Forelimb muscle (tissue), 1 donor: ENCODE measurements at places on chromosomes 12 and 14. TPM values are rescaled to one million over a fixed set of nuclear protein-coding genes. Genes with fewer than 3 reads are reported as not detected.

The KRT83 gene
- not detected for polyA plus RNA-seq

GRCh38 chr14:58297412-58297761, 968 bp upstream of the ARID4A start:
- DNase-seq, result no peak

DNA sequence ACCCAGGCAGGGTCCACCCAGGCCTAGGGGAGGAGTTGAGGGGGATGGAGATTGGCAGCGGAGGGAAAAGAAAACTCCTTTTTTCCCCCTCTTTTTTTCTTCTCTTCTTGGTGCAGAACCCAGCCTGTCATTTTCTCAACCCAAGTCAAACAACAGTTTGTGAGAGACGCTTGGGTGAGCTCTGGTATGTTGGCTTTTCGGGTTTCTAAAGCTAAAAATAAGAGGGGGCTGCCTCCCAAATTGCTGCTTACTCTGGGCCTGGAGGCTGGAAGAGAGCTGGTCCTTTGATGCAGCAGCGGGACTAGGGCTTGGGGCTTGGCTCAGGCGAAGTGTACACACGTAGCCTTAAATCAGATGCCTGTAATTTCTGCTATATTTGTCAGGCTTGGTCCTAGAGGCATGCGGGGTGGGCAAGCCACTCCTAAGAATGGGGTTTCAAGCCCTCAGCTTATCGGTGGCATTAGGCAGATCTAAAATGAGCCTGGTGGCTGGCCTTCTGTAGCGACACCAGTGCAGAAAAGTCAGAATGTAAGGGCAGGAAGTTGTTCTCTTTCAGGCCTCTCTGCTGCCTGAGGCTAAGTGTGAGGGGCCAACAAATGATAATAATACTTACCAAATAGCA, 816 bp upstream of the SLC8A3 start:
- DNase-seq, result no peak

The TMEM63C gene
- 0.67 TPM for polyA plus RNA-seq

DNA sequence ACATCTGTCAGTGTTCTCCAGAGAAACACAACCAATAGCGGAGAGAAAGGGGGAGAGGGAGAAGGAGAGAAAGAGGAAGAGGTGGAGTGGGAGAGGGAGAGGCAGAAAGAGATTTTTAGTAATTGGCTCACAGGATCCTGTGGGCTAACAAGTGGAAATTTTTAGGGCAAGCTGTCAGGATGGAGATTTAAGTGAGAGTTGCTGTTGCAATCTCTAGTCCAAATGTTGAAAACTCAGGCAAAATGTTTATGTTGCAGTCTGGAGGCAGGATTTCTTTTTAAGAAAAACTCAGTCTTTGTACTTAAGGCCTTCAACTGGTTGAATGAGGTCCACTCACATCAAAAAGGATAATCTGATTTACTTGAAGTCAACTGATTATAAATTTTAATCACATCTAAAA, 12.5 kb upstream of the GLIPR1L2 start:
- DNase-seq, result no peak

- peak; percentile 17 for DNase-seq
Measured at GRCh38 chr12:11171969-11172675, 1.1 kb downstream of the SMIM10L1 start.

GRCh38 chr14:21024585-21025370, at the start of gene NDRG2:
NDRG2 (minus strand) TSS chr14:21025061; CDS start chr14:21023315, 1,746 bp downstream.
- DNase-seq, result no peak

GRCh38 chr14:51507906-51508511, 143.7 kb upstream of the FRMD6 start:
- DNase-seq, result no peak

The MYH6 gene
- polyA plus RNA-seq, result 7.0 TPM

DNA sequence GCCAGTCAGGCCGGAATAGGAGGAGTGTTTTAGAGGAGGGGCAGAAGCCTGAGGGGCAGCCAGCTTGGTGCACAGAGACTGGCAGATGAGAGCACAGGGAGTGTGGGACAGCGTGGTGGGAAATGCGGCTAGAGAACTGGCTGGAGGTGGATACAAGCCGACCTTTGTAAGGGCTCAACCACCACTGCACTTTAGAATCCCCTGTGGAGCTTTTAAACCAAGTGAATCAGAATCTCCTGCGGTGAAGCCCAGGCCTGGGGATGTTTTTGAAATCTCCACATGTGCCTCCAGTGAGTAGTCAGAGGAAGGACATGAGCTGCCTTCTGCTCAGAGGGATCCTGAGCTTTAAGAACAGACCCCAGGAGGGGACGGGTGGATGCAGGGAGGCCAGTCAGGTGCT, 10.9 kb upstream of the PCED1B start:
- no peak for DNase-seq

DNA sequence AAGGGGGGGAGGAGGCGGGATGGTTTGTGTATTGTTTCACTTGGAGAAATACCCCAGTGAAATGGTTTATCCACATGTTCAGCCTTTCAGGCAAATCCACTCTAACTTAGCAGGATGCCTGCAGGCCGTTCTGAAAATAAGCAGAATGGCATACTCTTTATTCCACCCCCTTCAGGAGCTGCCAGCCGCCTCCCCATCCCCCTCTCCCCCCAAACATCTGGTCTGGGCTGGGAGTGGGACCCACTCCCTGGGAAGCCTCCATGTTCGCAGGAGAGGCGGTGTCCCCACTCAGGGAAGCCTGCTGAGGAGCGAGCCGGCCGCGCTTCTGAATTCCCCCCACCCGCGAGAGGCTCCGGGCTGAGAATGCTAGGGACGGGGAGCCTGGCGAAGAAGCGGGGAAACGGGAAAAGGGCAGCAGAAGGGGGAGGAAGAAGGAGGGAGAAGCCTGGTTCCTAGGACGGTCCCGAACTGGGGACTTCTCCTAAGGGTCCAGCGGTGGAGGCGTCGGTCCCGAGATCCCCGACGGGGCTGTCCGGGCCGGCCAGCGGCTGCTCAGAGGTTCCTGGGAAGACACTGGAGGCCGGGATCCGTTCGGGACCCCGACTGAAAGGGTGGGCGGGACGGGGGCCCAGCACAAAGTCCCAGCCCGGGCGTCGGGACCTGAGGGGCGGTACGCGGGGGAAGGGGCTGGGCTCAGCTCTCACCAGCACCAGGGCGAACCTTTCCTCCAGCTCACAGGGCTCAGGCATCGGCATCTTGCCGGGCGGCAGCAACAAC, 666 bp downstream of the FMNL3 start:
- no peak for DNase-seq

GRCh38 chr14:100822013-100822412, 3.9 kb upstream of the MEG3 start:
- no peak for DNase-seq

The RAD52 gene
- polyA plus RNA-seq, result 26.7 TPM

GRCh38 chr14:61478971-61479473, 157.6 kb downstream of the PRKCH start:
- no peak for DNase-seq

The OAS2 gene
- 2.1 TPM for polyA plus RNA-seq

- DNase-seq, result no peak
Measured at GRCh38 chr12:115049614-115050013, 365.6 kb upstream of the TBX3 start.

DNA sequence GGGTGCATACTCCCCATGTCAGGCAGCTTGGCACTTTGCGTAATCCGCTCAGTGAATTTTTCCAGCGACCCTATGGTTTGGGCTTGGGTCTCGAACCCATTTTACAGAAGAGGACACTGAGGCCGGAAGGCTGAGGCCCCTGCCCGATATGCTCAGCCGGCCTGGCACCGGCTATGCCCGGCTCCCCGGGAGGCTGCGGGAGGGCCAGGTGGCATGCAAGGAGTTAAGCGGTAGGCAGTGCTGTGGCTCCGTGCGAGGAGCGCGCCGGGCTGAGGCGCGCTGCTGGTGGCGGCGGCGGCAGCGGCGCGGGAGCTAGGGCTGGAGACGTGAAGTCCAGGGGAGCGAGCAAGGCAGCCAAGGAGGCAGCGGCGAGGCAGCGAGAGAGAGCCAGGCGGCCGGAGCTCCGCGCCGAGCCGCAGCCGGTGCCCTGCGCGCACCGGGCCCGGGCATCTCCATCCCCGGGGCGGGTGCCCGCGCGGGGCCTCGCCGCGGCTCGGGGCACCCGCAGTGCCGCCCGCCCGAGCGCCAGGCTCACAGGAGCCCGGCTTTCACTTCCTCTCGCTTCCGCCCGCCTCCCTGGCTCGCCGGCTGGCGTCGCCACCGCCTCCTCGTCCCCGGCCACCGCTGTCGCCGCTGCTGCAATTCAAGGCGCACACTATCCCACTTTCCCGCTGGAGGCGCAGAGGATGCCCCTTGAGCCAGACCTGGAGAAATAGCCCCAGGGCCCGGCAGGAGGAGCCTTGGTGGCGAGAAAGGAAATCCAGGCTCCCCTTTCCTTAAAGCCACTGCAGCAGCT, at the start of gene WSCD2:
Gene WSCD2, plus strand, starts transcription at position 272 of the 796 bp plus-strand sequence. CDS start 66,545 bp downstream, outside the sequence.
- DNase-seq, result no peak

DNA sequence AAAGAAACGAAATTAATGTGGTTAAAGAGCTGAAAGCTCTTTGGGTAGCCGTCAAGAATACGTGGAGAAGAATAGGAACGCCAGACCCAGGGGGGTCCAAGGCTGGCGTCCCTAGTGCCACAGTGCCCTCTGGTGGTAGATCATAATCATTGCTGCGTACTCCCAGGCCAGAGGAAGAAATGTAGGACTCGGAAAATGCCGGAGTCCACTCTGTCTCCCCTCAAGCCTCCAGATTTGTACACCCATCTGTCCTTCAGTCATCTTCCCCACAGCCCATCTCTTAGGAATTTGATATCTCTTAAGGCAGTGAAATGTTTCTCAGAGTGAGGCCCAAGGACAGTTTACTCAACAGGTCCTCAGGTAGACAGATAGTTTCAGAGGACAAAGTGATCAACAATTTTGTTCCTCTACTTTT, 25.4 kb upstream of the PLEKHG6 start:
- DNase-seq, result peak; percentile 32

DNA sequence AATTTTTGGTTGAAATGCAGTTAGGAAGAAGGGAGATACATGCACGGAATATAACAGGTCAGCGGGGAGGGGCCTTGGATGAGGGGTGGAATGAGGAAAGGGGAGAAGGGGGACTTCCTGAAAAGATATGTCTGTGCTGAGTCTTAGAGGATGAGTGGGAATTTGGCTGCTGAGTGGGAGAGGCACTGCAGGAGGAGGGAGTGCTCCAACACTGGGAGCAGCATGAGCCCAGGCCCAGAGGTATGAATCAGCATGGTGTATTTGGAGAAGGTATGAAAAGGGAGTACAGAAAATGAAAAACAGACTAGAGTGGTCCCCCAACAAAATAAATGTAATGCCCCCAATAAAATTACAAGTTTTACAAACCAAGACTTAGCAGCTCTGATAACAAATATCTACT, 394.4 kb downstream of the IPO8 start:
- DNase-seq, result no peak

- no peak for DNase-seq
Measured at GRCh38 chr12:50786498-50787231, 22.8 kb downstream of the ATF1 start.

DNA sequence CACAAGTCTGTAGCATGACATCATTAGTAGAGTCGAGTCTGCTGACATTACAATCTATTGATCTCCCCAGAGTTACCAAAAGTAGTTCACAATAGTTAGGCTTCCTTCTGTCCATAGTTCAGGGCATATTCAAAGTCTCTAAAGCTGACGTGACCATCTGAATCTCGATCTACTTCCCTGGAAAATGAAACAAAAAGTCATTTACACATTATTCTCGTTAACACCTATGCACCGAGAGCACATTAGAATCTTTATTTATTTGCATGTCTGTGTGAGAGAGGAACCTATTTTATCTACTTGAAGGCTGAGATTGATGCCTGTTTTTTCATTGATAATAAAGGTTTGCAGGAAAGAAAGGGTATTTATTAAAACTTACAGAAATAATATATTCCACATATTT, 157.4 kb downstream of the EFCAB11 start:
- no peak for DNase-seq

DNA sequence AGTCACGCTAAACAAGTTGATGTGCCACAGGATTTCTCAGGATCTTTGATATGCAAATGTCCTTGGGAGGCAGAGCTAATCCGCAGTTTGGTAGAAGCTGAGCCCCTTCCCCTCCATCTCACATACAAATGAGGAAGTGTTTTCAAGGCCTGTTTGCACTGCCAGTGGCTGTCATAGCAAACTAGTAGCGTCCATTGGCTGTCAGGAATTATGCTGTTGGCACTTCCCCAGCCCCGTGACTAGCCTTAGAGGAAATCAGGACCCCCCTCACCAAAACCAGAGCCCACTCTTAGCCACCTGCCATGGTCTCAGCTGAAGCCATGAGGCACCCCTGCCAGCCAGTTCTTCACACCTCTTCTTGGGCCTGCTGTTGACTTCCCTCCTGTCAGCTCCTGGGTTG, 253.9 kb downstream of the CACNA1C start:
- DNase-seq, result no peak

GRCh38 chr14:49050822-49051221, 535.4 kb downstream of the RPS29 start:
- DNase-seq, result peak; percentile 68

The CD163 gene
- polyA plus RNA-seq, result 14.5 TPM

GRCh38 chr12:90729736-90730135, 225.2 kb downstream of the CCER1 start:
- no peak for DNase-seq

DNA sequence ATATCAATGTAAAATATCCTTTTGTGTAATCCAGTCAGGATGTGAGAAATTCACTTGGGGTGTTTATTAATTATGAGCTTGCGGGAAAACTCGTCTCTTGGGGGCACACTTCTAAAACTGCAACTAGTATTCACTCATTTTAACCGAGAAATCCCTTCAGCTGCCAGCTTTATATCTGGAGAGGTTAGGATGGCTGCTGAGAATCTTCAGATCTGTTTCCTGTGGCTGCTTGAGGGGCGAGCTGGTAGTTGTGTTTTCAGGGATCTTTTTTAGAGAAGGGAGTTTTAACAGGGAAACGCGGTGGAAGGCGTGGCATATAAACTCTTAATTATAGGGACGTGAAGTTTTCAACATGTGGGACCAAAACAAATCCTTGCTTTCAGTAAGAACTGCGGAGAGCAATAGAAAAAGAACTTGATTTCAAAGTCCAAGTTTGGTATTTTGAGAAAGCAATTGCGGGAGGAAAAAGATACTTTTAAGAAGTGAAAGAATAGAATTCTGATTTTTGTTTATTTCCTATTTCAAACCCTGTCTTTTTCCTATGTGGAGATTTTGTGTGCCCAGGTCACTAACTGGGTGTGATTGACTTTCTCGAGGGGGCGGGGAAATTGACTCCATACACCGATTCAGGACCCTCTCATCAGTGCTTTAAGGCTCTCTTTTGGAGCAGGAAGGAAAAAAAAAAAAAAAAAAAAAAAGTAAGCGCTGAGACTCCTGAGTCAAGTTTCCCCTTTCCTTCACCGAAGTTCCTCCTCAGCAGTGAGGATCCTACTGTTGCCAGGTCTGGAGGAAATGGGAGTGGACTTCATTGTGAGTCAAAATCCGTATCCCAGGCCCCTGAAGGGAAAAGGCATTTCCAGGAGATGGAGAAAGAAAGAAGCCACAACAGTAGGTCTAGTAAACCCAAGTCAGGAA, 1.1 kb downstream of the PPFIBP1 start:
- DNase-seq, result no peak
